ENCODE measurements at places on chromosomes 6 and 20. TPM values are rescaled to one million over a fixed set of nuclear protein-coding genes. Genes with fewer than 3 reads are reported as not detected.

GRCh38 chr6:92586236-92586977 lies 833.0 kb downstream of the EPHA7 start:
- H3K36me3 ChIP-seq = no peaks in the 10 kb centered on the region
- H3K27me3 ChIP-seq = no peaks in the 10 kb centered on the region
- DNase-seq = no peak
- H3K4me1 ChIP-seq = no peaks in the 10 kb centered on the region
- no peak overlapping the region for H3K27ac ChIP-seq
- no peak overlapping the region for H3K4me3 ChIP-seq

GRCh38 chr20:8527998-8528723 lies 396.1 kb downstream of the PLCB1 start:
- H3K27me3 ChIP-seq = no peaks in the 10 kb centered on the region
- DNase-seq = no peak
- no peak overlapping the region for H3K27ac ChIP-seq
- no peaks in the 10 kb centered on the region for H3K36me3 ChIP-seq
- H3K4me3 ChIP-seq = no peak overlapping the region
- no peaks in the 10 kb centered on the region for H3K4me1 ChIP-seq

- H3K4me3 ChIP-seq = no peak overlapping the region
- H3K4me1 ChIP-seq = no peaks in the 10 kb centered on the region
- H3K27ac ChIP-seq = no peak overlapping the region
- DNase-seq = no peak
- no peaks in the 10 kb centered on the region for H3K27me3 ChIP-seq
- H3K36me3 ChIP-seq = no peaks in the 10 kb centered on the region
These were observed 87.0 kb downstream of the FHL5 start for GRCh38 chr6:96649926-96650325.

The RAB23 gene
- 17.5 TPM for total RNA-seq
